Kasumi-1 (cell line): ENCODE measurements at places on chromosomes 1 and 21.
A peak's percentile ranks its signal among the peaks of the same experiment; 100 is the strongest.

DNA sequence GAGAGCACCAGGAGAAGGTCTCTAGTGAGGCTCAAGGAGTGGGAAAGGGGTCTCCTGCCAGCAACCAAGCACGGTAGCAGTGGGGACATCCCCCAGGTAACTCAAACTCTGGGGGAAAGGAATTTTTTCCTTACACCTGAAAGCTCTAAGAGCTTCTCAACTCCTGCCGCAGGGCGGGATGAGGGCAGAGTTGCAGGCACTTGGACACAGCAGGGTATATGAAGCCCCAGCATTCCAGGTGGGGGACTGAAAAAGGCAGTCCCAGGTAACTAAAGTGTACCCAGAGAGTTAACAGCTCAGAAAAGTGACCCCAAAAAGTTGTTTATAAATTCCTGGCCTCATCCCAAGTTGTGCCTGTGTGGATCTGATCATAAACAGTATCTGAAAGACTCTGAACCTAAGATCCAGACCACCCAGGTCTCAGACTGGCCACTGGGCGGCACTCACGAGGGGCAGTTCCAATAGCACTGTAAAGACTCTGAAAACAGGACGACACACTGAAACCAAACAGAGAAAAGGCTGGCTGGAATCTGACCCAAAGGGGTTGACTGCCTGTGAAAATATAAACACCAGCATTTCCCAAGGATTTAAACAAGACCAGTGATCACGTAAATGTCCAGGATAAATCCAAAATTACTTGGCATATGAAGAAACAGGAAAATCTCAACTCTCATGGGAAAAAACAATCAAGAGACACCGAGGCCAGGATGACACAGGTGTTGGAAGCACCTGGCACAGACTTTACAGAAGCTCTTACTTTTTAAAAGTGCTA, 47.5 kb downstream of the HSF2BP start:
- DNase-seq, result peak; percentile 63

GRCh38 chr1:33182401-33182841, 578 bp upstream of the TRIM62 start:
- no peak for DNase-seq

DNA sequence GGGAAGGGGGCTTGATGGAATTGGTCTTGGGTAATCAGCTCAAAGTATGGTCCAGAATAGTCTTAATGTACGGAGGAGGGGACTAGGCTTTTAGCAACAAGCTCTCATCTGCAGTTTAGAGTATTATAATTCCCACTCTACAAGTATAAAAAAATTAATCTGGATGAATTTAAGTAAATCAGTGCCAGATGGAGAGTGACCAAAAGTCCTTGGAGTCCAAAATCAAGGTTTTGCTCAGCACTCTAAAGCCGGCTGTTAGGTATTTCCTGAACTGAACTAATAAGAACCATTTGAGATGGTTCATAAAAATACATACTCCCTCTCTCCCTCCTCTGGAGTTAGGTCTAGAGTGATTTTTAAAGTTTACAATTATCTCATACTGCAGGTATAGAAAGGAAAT, 23.7 kb downstream of the GLUL start:
- no peak for DNase-seq

DNA sequence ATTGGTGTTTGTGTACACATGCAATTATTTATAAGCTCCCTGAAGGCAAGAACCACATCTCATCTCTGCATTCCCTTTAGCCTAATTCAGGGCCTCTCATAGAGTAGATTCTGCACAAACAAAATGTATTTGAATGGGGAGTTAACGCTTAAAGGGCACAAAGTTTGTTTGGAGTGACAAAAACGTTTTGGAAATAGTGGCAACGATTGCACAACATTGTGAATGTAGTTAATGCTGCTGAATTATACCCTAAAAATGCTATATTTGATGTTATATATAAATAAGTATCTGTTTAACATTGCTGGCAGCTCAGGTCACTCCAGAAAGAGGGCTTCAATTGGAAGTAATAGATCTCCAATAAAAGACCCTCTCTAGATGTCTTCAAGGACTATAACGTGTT, 42.8 kb downstream of the TRIT1 start:
- DNase-seq, result no peak

DNA sequence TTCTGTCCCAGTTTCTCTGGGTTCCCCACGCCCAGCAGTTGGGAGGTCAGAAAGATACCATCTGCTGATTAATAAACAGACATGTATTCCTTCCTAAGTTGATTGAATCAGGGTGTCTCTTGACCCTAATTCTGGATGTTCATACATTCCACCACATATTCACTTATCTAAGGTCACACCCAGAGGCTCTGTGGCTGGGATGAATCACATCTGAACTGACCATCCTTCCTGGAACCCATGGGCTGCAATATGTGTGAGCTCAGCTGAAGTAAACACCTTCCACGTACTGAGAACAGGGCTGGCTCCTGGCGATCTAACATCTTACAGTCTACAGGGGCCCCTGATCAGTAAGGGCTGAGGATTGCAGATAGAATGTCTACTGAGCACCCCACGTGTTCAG, 20.5 kb upstream of the TRABD2B start:
- no peak for DNase-seq

- no peak for DNase-seq
Observed at GRCh38 chr1:27166351-27166802, 11.5 kb upstream of the SLC9A1 start.

DNA sequence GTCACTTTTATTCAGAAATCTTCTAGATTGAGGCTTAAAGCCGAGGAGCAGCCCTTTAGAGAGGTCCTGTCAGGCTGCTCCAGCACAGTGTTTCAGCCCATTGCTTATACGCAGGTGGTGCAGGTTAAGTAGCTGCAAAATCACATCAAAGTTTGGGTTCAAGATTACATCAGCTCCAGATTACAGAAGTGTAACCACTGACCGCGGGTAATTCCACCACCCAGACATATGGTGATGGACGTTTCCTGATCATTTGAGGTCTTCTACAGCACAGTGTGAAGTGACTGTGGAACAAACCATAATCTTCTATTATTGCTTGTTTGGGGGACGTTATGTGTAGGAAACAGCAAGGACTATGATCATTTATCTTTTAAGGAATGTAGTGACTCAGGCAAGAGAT, 11.8 kb downstream of the C1orf115 start:
- DNase-seq, result no peak

DNA sequence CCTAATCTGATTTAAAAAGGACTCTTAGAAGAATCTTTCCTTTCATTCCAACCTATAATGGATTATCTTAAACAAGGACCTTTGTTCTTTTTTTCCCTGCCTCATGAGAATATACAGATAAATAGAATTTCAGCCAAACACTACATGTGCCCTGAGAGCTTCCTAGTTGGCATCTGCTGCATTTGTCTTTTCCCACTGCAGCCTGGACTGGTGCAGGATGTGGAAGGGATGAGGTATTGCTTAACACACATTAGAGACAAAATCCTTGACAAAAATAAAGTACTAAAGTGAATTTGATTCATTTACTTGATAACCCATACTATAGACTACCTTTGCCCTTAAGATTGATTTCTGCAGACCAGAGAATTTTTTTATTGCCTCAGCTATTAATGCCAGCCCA, 59.5 kb downstream of the PALMD start:
- DNase-seq, result no peak

DNA sequence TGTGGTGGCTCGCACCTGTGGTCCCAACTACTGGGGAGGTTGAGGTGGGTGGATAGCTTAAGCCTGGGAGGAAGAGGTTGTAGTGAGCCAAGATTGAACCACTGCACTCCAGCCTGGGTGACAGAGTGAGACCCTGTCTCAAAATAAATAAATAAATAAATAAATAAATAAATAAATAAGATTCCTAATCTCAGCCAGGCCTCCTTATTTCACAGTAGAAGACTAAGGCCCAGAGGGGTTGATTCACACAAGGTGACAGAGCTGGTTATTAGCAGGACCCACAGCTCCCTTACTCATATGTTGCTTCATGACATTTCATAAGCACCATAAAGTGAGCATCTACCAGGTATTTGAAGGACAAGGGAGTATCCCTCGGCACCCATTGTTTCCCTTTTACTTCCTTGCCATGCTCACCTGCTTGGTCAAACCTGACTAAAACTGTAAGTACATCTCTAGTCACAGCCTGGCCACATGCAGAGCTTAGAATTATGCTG, 32.7 kb downstream of the ALG14 start:
- no peak for DNase-seq

DNA sequence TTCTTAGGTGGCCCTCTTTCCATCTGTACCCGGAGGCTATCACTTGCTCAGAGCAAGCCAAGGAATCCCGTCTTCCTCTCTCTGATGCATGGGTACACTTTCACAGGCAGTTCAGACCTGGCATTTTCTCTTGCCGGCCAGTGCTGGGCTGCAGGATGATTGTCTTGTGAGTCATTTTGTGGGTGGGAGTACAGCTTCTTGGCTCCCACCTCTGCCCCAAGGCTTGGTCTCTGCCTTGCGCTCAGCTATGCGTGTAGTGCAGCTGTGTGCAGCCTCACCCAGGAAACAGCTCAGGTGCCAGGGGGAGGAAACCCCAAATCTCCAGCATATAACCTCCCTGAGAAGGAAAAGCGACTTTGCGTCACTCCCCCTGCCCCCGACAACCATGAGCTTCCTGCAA, 3.9 kb upstream of the AJAP1 start:
- DNase-seq, result no peak

GRCh38 chr1:39275836-39276507, 71.5 kb downstream of the MACF1 start:
- DNase-seq, result no peak

GRCh38 chr1:112870887-112871646, 84.9 kb downstream of the SLC16A1 start:
- DNase-seq, result no peak

- no peak for DNase-seq
Observed at GRCh38 chr1:191869790-191870312, 288.4 kb upstream of the RGS18 start.

GRCh38 chr1:55958498-55958897, 620.9 kb downstream of the PLPP3 start:
- no peak for DNase-seq

DNA sequence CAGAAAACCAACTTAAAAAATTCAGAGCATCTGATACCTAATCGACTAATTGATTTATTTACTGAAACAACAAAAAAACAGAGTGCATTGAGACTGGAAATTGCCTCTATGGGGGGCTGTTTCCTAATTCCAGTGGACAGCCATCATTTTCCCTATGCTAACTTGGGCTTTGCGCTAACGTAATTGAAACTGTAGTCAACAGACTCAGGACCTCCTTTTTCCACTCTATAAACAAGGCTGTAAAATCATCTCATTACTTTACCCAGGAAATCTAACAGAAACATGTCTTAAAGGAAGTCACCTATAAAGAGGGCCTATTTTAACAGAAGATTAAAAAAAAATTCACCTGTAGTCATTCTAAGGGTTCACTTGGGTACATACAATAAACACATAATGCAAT, 2.1 kb downstream of the ERG start:
- peak; percentile 73 for DNase-seq

GRCh38 chr1:194044892-194045291, 858.5 kb upstream of the B3GALT2 start:
- no peak for DNase-seq

- DNase-seq, result peak; percentile 88
Observed at GRCh38 chr1:246106342-246106763, 400.7 kb downstream of the SMYD3 start.

- DNase-seq, result peak; percentile 39
Observed at GRCh38 chr1:204410688-204411450, 748 bp downstream of the PPP1R15B start.

GRCh38 chr21:36134803-36135390, at the start of gene CBR3:
Gene CBR3 (plus strand): TSS chr21:36135079. CDS start chr21:36135193, 114 bp downstream.
- no peak for DNase-seq

- no peak for DNase-seq
Observed at GRCh38 chr1:184330875-184331274, 56.0 kb upstream of the C1orf21 start.
